AG08396 (cell line): ENCODE measurements at places on chromosomes 1 and 21.

DNA sequence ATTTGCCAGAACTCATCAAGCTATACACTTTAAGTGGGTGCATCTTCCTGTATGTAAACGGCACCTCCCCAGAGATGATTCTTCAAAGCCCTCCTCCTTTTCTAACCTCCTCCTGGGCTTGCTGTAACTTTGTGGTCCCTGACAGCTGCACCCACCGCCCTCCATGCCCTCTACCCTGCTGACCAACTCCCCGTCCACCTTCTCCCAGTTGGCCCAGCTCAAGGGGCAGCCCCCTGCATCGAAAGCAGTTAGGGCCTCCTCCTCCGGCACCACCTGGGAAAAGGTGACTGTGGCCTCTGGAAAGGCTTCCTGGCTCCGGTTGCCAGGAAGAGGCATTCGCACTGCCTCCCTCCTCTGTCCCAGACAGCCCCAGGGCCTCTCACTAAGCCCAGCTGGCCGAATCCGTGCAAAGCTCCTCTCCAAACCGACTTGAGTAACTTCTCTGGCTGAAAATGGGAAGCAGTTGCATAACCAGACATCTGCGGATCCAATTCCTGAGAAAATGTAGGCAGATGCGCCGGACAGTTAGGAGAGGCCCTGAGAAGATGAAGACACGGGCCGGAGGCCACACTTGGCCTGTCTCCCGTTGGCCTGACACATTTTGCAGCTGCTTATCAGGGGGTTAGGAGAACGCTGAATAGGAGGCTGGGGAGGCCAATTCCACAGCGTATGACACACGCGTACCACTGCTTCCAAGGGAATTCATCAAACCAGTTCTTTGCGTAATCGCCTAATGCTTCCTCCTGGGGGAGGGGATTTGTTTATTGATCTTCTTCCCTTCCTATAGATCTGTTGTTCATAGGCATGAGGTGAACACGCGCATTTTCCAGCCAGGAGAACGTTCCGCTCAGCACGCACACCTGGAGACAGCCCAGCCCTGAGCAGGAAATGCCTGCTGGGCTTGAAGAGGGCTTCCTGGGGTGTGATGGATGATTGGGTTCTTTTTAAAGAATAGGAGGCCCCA, 48.7 kb upstream of the COL6A2 start:
- peak; percentile 89 for DNase-seq

DNA sequence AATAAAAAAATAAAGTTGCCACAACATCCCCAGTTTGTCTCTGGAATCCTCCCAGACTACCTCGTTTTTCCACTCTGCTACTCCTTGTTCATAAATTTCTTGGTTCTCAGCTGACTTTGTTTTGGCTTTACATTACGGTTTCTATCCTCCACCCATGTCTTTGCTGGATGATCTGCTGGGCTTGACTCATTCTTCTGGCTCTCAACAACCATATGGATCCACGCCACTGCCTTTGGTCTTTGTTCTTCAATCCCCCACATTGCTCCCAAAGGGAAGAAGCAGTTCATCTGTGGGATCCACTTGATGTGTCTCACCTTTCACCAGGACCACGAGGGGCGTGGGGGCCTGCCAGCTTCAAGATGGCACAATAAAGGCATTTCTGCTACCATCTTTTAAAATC, 67.1 kb upstream of the NBL1 start:
- DNase-seq = no peak

DNA sequence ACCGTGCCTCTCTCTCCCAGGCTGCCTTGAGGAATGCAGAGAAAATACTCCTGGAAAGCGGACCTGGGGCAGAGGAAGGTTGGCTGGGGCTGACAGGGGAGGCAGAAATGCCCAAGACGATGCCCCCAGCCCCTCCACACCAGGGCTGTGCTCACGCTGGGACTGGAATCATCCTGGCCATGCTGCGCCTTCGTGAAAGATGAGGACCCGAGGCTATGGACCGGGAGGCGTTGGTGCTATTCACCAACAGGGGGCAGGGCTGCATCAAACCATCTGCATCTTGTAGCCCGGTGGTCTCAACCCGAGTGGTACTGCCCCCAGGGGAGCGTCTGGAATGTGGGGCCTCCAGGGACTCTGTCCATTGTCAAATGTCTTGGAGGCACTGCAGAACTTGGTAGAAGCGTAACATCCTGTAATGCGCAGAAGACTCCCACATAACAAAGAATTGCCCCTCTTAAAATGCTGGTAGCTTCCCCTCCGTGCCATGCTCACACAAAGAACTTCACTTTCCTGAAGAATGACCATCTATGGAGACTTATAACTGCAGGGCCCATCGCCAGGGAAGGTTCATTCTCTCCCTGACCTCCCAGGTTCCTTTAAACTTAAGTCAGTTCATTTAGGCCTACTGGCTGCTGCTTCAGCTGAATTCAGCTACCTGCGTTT, 251.2 kb downstream of the RRAGC start:
- no peak for DNase-seq

DNA sequence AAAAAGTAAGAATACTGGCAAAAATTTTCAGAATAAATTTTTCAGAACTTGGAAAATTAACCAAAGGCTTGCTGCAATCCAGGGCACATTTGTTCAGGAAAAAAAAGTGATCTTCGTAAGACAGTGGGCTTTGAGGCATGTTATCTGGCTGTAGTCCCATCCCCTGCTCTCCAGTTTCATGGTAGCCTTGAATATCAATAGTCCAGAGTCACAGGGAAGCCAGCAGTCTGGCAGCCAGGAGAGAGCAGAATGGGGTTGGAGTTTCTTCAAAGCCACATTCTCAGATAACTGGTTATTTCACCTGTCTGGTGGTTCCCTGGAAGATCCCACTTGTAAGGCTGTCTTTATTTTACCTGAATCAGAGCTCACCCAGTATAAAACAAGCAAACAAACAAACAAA, 669.3 kb downstream of the MATN1 start:
- no peak for DNase-seq

GRCh38 chr1:86231076-86231475, 74.5 kb upstream of the COL24A1 start:
- DNase-seq = no peak

DNA sequence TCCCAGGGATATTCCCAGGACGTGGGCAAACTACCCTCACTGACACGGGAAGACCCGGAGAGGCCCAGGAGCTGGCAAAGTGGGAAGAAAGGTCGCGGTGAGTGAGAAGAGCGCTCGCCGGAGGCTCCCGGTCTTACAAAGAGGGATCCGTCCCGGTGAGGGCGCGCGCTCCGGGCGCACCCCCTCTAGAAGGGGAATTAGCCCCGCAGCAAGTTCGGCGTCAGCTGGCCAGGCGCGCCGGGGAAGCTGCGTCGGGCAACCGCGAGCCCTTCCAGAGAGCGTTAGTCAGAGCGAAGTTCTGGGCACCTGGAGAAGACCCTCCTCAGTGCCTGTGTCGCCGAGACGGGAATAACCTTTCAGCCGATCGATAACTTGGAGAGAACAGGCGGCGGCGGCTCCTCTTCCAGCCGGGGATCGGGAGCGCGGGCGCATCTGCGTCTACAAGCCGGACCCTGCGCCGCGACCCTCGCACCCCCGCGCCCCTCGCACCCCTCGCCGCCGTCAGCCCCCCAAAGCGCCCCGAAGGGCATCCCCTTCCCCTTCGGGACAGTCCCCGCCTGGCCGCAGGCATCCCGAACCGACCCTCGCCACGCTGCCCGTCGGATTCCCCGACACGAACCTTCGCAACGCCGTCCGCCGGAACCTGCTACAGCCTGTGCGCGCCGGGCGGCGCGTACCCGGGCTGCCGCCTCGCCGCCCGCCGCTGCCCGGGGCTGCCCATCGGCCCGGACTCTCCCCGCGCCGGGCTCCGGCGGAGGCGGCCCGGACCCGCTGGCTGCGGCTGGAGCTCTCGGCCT, 485 bp downstream of the SIPA1L2 start:
- DNase-seq = peak; percentile 14

- DNase-seq = no peak
Observed at GRCh38 chr21:43300496-43301408, 126.2 kb downstream of the SIK1 start.

- DNase-seq = no peak
Observed at GRCh38 chr1:71649608-71650007, 568.8 kb upstream of the ZRANB2 start.

DNA sequence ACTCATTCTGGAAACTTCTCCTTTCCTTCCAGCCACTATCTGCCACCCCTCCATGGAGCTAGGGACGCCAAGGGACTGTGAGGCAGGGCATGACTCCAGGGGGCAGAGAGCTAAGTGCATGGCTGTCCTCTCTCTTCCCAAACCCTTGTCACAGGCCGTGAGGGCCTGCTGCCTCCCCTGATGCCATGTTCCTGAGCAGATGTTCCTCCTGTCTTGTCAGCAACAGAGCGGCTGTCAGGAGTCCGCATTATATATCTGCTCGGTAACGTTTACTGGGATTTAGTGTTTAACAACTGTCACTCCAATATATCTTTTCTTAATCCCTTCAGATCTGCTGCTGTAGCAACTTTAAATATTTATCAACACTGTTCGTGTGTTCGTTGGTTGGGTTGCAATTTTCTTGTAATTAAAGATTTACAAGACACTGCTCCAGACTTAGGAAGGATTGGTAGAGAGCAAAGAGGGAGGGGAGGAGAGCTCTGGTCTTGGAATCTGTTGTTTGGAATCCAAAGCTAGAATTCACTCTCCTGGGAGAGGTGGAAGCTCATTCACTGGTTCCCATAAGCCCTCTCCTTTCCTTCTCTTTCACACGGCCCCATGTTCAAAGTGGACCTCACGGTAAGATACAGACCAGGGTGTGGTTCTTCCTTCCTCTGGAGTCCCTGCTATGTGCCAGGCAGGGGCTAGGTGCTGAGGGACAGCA, 76.2 kb downstream of the MDM4 start:
- no peak for DNase-seq

DNA sequence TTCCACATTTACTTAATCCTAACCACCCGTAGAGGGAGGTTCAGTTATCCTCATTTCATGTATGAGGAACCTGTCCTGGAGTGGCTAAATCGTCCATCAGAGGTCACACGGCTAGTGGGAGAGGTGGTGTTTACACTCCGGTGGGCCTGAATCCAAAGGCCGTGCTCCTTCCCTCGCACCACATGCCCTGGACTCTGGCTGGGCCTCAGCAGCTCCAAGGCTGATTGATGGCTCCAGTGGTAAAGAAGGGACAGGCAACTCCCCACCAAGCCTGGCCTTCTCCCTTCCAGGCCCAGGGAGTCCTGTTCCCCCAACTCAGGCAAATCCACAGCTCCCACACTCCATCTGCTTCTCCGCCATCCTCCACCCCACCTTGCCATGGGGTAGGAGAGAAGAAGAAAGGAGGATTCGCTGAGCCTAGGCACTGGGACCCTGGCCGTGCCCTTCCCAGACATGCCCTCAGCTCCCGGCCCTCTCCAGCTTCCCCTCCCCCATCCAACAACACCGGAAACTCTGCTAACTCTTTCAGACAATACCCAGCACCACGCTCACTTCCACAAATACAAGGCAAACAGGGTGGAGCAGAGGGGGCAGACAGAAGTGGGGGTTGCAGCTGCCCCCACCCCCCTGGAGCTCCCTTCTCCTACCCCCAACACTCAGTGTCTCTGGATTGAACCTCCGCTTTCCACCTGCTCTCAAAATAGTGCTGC, 10.9 kb downstream of the ARHGEF2 start:
- DNase-seq = no peak

DNA sequence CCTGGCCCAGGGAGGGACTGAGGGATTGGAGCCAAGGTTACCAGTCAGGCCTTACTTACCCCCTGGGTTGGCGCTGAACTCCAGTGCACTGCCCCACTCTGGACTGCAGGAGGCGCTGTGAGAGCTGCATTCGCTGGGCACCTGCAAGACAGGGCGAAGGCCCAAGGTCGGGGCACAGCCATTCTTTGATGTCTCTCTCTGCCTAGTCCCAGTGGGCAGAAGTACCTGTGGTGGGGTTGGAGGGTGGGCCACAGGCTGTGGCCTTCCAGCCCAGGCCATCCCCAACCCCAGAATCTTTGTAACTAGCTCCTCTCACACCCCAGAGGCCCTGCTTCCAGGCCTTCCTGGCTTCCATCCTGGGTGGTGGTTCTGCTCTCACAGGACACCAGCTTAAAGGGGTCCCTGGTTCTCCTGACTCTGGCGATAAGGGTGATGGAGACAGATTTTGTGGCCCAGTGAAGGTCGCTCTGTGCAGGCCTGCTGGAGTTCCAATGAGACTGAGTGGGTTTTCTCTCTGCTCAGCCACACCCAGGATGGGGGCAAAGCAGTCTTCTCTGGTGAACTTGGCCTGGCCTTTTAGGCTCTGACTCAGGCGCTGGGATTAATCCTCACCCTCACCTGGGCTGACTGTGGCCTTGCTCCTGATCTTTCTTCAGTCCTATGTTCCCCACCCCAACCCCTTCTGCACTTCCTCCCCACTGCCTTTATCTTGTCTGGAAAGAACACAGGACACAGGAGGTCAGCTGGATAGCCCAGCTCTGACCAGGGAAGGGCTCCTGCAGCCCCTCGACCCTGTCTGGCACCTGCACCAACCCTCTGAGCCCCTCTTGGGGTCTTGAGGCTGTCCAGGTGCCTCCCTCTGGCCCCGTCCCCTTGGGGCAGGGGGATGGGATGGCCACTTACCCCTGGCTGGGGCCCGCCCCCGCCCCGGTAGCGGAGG, 954 bp downstream of the MYOG start:
- DNase-seq = no peak

GRCh38 chr1:91338501-91338900, 66.1 kb downstream of the HFM1 start:
- DNase-seq = no peak

- DNase-seq = no peak
Observed at GRCh38 chr1:166924823-166925541, 48.9 kb upstream of the TADA1 start.

DNA sequence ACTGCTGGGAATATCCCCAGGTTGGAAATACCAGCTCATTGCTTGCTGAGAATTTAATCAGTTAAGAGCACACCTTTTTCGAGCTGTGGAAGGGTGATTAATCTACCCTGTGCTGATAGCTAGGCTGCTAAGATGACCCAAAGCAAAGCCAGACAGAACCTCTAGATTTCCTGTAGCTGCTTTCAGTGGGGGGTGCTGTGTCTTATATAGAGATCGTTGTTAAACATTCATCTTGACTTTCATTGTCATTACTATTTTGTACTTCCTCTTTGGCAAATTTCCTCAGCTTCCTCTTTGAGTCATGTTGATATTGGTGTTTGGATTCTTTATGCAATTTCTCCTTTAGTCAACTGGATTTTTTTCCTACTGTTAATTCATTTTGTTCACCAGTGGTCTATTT, 155.3 kb downstream of the DISC1 start:
- no peak for DNase-seq

GRCh38 chr1:115262886-115263285, 75.2 kb downstream of the NGF start:
- no peak for DNase-seq

DNA sequence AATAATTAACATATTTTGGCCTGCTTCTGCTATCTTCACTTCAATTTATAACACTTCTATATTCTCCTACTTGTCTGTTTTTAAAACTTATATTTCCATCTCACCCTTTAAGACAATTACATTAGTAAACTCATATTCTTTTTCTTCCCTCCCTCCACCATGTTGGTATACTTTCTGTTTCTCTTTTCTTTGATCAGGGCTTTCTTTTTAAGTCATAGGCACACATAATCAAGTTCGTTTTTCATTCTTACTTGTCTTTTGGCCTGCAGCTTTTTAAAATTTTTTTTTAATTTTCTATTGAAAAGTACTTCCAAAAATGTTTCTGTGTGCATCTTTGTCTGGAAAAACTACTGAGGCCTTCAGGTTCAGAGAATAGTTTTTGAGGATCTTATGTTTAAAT, 2.3 kb downstream of the PYHIN1 start:
- DNase-seq = no peak
